MG63 (cell line): ENCODE measurements at places on chromosomes 6 and 20. TPM values are rescaled to one million over a fixed set of nuclear protein-coding genes. Genes with fewer than 3 reads are reported as not detected.
A peak's percentile ranks its signal among the peaks of the same experiment; 100 is the strongest.

DNA sequence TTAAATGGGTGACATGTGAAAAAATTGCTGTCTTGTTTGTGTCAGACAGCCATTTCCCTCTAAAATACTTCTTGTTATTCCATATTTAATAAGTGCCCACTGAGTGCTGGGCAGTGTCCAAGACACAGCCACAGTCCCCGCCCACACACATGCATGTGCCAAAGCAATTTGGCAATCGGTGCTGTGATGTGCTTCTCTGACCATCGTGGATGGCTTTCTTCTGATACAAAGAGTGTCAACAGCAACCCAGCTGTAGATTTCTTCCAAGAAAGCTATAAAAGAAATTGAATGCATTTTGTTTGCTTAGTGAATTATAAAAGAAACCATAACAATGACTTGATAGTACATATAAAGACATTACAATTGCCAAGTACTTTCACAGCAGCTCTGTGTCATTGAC lies 140.5 kb upstream of the ATXN1 start:
- peak; percentile 77 for DNase-seq

DNA sequence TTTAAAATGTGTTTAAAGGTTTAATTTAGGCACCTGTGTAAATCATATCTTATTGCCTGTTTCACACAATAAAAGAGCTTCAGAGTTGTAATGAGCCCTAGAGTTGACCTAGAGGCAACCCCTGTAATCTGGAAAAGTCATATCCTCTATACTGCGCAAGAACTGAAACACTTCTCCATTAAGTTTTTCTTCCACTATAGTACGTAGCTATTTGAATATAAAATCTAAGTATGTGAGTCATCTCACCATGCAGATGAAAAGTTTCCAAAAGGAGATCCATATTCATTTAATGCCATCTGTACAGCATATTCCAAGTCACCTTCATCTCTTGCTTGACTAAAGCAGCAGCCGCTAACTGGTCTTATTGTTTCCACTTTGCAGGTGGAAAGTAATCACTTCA lies 26.0 kb upstream of the TAAR1 start:
- no peak for DNase-seq

DNA sequence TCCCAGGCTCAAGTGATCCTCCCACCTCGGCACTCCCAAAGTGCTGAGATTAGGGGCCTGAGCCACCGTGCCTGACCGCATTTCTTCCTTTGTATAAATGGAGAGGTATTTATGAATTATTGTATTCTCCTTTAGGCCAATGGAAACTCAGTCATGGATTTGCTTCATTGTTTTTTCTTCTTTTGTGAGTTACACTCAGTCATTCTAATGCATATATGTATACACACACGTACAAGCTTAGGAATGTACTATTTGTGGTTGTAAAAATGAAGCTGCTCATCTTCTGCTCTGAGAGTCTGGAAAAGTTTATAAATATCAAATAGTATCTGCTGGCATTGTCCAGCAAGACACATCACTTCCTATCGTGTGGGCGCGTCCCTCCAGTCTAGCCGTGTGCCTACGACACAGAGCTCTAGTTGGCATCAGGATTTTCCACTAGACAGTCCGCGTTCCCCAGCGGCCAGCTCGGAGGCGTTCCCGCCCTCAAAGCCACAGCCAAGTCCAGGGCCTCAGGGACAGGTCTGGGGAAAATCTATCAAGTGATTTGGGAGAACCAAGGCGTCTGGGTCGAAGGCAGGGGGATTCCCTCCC lies 215.2 kb downstream of the NFATC2 start:
- peak; percentile 90 for DNase-seq

DNA sequence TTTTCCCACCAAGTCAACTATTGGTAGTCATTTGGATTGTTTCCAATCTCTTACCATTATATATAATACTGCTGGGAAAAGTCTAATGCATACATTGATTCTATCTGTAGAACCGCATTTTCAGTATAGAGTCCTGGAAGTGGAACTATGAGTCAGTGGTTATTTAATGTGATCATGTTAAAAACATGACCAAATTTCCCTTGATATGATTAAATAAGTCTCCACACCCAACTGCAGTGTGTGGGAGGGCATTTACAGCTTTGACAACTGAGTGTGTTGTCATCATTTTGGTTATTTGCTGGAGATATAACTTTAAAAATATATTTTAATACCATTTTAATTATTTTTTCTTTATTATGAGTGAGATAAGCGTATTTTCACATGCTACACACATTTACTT lies 1027.6 kb downstream of the EYS start:
- no peak for DNase-seq

DNA sequence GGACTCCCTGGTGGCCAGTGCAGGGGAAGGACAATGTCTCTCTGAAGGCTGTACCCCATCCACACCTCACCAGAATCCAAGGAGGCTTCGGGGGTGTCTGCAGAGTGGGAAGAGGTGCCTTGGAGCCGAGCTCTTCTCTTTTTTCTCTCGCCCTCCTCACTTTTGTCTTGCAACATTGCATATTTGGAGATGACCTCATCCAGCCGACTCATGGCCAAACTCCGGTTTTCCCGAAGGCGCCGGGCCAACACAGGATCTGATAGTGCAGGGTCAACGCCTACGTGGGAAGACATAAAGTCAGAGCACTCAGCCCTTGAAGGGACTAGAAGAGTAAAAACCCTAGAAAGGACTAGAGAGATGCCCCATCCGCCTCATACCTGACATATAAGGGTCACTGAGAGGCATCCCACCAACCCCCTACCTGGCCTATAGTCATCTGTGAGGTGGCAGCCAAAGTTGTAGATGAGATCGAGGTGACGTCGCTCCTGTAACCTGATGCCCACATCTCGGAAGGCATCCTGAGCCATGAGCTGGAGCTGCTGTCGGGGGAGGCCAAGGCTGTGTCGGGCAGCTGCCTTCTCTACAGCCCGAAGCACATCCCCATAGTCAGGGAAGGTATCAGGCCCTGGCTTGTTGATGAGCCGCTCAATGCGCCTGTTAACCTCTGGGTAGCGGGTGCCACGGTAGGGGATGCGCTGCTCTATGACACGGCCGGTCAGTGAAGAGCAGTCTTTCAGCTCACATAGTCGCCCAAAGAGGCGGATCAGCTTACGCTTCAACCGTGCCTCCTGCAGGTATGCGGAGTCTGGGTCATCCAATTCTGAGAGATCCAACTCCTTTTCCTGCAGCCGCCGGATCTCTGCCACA lies 3.0 kb upstream of the ZBTB22 start:
- no peak for DNase-seq

DNA sequence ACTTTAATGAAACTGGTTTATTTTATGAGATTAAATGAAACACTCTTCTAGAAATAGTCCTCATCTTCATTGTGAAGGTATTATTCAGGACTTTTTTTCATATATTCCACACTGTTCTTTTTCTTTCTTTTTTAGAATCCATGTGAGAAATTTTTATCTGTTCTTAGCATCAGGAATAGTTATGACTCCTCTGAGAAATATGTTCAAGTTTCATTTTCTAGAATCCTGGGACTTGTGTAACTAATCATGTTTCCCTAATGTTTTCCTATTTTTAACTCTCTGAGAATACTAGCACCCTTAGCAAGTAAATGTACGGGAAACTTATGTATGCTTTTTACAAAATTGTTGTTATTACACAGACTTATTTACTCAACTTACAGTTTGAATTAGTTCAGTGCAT lies 407.8 kb downstream of the CBLN4 start:
- DNase-seq, result no peak

DNA sequence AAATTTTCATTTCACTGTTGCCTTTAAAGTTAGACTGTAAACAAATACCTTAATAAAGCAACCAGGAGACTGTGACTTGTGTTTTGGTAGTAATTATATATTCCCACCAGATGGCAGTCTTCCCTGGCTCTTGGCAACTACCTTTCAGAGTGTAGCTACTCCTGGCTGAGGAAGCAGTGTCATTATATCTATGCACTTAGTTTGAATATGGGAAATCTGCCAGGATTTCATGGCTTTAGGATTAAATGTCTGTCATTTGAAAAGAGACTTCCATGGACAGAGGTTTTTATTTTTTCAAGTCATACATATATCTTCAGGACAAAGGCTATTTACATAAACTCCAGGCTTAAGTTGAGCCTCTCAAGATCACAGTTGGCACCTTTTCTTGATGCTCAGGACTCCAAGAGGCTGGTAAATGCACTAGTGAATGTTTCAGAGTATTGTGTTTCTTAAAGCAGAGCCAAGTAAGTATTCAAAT lies 160.1 kb downstream of the C6orf58 start:
- peak; percentile 13 for DNase-seq

DNA sequence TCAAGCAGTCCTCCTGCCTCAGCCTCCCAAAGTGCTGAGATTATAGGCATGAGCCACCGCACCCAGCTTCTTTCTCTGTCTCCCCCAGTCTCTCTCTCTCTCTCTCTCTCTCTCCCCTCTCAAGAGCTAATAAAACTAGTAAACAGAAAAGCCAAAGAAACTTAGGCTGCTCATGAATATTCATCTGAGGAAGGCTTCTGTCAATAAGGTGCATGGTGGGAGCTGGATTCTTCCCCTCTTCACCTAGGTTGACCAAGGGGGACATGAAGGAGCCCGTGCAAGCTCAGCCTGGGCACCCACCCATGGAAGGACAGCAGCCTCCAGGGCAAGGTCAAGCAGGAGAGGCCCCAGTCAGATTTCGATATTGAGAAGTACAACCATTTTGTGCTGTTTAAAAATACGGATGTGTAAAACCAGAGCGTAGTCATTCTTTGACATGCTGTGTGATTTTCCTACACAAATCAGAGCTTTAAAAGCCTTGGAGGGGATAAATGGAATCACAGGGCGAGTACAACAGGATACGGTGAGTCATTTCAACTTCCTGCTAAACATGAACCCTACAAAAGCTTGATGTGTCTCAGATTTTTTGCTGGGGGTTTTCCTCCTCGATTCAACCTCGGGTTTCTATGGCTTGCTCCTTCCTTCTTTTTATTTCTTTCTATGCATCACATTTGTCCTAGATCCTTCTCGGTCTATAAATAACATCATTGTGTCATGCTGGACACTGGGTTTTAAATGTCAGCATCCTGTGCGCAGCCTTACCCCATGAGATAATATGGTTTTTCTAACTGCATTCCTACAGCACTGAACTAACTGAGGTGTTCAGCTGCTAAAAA lies 368.9 kb upstream of the JARID2 start:
- DNase-seq, result peak; percentile 22

DNA sequence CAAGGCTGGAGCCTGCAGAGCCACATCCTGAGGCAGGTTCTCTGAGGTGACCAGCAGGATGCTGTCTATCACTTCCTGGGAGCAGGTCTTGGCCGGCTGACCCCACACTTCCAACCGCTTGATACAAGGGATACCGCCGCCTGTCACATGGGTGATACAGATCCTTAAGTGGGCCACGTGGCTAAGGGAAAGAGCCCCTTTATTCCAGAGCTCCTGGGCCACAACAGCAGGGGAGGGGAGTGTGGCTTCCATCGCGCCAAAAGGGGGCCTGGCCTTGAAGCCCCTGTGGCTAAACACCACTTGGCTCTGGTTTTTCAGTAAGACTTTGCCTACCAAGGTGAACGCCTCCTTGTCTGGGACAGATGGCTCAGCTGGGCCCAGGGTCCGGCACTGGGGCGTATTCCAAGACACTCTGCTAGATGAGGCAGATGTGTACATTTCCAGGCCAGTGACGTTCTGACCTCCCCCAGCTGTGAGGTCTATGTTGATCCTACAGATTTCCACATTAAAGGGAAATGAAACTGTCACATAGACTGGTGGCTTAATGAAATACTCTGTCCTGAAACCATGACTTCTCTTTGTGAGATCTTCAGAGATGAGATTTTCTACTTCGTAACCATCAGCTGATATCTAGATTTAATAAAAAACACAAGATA lies 37.6 kb upstream of the AVP start:
- DNase-seq, result no peak

- DNase-seq, result no peak
Observed at GRCh38 chr6:34063651-34064050, 82.2 kb downstream of the GRM4 start.

- DNase-seq, result no peak
Observed at GRCh38 chr20:61615806-61616205, 363.7 kb downstream of the CDH4 start.

DNA sequence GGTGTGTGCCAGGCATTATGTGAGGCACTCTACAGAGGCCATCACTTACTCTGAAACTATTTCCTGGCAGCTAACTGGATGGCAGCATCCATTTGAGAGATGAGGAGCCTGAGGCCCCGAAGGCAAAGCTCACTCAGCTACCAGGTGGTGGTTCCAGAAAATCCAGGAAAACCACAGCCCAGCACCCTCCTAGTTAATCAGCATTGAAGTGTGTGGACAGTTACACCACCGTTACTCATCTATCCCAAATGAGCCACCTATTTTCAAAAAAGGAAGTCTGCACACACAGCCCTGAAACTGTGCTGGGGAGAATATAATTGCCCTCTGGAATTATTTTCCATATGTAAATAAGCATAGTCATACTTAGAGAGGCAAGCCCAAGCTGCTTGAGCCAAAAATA lies 67.4 kb downstream of the CNBD2 start:
- peak; percentile 63 for DNase-seq

DNA sequence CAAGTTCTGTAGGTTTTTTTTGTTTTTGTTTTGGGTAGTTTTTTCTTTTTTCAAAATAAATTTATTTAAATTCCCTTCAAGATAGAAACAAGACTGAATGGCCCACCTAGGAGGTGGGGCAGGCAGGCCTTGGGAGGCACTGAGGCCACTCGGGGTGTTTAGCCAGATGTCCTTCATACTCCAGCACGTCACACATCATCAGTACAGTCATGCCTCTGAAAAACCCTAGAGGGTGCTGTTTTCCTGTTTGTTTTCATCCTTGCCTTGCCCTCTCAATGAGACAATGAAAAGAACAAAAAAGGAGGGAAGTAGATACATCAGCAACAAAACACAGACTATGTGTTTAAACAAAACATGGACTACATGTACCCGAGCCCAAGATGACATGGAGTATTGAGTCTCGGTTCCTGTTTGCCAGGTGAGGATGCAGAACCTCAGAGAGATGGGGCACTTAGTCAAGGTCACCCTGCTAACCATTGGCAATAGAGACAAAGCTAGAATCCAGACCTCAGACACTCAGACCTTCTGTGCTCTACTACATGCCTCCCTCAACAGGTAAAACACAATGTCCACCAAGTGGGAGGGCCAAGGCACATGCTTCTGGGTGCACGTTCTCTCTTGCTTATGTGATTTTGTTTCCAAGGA lies 26.8 kb upstream of the CLIC5 start:
- DNase-seq, result no peak

DNA sequence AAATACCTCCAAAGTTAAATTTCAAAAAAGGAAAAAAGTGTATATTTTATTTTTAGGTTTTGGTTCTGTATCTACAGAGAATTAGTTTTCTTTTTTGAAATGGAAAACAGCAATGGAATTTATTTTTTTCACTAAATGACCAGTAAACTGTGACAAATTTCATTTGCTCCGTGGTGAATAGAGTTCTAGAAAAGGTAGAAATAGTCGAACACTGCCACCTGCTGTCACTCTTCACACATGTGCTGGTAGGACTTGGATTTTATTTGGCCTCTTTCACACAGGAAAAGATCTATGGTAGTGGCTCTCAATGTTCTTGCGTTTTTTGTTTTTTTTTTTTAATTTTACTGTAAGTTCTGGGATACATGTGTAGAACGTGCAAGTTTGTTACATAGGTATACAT lies 312.5 kb downstream of the EYA4 start:
- peak; percentile 28 for DNase-seq

The PRRT1 gene
- total RNA-seq, result not detected in 2 replicates

The TRIM10 gene
- total RNA-seq, result not detected in 2 replicates

The SLC2A10 gene
- 13.2 and 33.3 TPM in 2 replicates for total RNA-seq

The CLVS2 gene
- total RNA-seq, result not detected in 2 replicates

The PNPLA1 gene
- not detected in 2 replicates for total RNA-seq

The NRSN1 gene
- total RNA-seq, result not detected in 2 replicates
